ENCODE measurements at places on chromosomes 3 and 15.
A peak's percentile ranks its signal among the peaks of the same experiment; 100 is the strongest.

- peak; percentile 29 for DNase-seq
Measured at GRCh38 chr3:73656241-73656890, 31.6 kb upstream of the PDZRN3 start.

DNA sequence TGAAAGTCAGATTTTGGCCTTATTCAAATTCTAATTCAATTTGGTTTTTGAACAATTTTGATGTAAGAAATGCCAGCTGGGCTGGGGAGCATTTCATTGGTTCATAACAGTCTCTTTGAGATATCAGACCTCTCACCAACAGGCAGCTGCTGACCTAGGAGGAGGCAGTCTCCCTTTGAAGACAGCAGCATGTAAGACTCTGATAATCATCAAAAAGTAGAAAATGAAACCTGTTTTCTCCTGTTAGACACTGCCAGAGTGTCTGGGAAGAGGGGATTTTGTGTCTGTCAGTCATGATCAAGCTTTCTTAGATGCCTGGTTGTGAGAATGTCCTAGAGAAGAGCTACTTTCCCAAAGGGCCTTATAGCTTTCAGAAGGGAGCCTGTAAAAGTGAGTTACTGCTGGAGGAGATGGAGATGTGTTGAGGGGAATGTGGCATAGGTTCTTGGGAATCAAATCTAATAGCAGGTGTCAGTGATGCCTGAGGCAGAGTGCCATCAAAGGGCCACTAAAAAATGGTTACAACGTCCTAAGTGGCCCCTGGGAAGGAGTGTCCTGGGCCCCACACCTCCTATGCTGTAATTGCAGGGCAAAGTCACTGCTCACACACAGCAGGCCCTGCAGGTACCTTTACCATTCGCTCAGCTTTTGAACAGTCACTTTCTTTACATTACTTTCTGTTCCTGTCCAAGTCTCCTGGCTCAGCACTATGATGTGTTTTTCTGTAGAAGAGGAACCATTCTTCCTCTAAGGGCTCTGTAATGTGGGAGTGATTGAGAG, 43.1 kb downstream of the FSTL1 start:
- DNase-seq, result no peak

DNA sequence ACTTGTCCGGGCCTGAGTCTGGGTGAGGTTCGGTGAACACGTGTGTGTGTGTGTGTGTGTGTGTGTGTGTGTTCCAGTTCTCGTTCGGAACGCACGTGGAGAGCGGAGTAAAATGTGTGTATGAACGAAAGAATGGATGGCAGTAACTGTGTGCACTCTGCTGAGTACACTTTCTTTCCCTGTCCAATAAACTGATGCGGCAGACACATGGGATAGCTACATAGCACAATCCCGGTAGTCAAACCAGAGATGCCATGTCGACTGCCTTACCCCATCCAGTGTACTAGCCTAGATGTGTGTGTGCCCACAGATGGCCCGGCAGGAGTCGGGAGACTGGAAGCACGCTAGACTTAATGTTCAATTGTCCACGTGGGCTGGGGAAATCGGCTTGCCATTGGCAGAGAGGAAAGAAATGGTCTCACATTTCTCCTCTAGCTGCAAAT, 507 bp upstream of the GOLIM4 start:
- peak; percentile 93 for DNase-seq

GRCh38 chr15:72227720-72228119, 3.3 kb downstream of the PKM start:
- DNase-seq, result no peak

- peak; percentile 90 for DNase-seq
Measured at GRCh38 chr15:58228718-58229117, 90.5 kb downstream of the AQP9 start.

DNA sequence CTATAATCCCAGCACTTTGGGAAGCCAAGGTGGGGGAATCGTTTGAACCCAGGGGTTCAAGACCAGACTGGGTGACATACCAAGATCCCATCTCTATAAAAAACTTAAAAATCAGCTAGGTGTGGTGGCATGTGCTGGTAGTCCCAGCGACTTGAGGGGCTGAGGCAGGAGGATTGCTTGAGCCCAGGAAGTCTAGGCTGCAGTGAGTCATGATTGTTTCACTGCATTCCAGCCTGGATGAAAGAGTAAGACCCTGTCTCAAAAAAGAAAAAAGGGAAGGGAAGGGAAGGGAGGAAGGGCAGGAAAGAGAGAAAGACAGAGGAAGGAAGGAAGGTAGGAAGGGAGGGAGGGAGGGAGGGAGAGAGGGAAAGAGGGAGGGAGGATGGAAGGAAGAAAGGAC, 133.7 kb upstream of the LRRN1 start:
- DNase-seq, result no peak

DNA sequence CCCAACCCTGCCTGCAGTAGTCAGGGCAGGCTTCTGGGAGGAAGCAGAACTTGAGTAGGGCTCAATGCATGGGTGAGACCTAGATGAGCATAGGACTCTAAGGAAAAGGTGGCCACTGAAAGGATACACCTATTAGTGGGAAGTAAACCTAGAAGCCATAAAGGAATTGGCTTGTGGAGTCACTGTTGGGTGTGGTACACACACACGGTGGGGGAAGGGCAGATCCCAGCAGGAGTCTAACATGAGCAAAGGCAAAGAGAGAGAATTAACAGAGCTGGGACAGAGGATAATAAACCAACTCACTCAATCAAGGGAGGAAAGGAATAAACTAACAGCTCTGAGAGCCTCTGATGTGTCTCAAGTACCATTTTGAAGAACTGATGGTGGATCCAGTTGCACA, 23.1 kb downstream of the DAPK2 start:
- no peak for DNase-seq

DNA sequence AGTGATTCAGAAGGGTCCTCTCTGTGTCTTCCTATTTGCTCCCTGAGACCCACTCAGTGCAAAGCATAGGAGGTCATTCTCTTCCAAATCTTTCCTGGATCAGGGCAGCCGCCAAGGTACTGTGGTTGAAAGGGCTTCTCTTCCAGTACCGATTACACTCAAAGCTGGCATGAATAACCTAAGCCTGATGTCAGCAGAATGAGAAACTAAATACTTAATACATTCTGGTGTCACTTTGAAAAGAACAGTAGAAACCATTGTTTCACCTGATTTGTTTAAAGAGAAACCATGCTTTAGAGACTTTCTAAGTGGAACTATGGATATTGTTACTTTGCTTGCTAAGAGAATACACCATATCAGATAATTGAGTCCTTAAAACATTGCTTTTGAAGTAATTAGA, 50.2 kb downstream of the PDHB start:
- peak; percentile 58 for DNase-seq

- DNase-seq, result peak; percentile 68
Measured at GRCh38 chr3:49469037-49469935, 781 bp upstream of the DAG1 start.

GRCh38 chr3:188214442-188214841, 60.5 kb downstream of the LPP start:
- no peak for DNase-seq

DNA sequence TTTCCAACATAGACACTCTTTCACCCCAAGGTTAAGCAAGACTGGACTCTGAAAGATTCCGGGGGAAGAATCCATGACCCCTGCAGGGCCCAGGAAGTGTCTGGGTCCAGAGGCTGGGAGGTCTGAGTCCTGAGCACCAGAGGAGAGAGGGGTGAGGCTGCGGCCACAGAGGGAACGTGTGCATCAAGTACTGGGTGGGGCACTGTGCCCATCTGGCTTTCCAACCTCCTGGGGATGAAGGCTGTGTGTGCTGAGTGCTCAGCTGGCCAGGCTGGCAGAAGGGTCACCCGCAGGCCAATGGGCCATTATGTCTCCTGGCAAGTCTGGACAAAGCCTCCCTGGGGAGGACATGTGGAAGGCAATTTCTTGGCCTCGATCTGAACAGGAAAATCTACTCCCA, 3.3 kb downstream of the CHRNA3 start:
- no peak for DNase-seq

DNA sequence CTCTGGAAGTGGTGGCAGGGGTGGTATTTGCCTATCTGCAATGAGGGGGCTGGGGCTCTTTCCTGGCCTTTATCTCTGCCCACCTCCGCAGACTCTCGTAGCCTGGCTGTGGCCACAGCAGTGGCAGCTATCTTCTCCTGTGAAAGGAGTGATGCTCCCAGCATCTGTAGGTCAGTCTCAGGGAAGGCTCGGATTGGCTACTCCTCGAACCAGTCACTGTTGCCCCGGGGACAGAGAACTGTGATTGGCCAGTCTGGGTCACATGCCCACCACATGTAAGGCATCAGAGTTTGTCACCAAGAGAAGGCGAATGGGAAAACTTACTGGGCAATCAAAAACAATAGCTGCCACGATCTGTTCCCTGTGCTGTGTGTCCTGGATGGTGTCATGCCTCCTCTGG, 30.1 kb upstream of the FGD5 start:
- DNase-seq, result no peak

GRCh38 chr15:90893175-90894090, 9.1 kb downstream of the FES start:
- DNase-seq, result no peak

- no peak for DNase-seq
Measured at GRCh38 chr3:57226176-57226575, 1.4 kb upstream of the APPL1 start.

GRCh38 chr3:187181454-187182170, 15.7 kb upstream of the RTP1 start:
- DNase-seq, result no peak
